ENCODE measurements at places on chromosomes 3 and 15.

DNA sequence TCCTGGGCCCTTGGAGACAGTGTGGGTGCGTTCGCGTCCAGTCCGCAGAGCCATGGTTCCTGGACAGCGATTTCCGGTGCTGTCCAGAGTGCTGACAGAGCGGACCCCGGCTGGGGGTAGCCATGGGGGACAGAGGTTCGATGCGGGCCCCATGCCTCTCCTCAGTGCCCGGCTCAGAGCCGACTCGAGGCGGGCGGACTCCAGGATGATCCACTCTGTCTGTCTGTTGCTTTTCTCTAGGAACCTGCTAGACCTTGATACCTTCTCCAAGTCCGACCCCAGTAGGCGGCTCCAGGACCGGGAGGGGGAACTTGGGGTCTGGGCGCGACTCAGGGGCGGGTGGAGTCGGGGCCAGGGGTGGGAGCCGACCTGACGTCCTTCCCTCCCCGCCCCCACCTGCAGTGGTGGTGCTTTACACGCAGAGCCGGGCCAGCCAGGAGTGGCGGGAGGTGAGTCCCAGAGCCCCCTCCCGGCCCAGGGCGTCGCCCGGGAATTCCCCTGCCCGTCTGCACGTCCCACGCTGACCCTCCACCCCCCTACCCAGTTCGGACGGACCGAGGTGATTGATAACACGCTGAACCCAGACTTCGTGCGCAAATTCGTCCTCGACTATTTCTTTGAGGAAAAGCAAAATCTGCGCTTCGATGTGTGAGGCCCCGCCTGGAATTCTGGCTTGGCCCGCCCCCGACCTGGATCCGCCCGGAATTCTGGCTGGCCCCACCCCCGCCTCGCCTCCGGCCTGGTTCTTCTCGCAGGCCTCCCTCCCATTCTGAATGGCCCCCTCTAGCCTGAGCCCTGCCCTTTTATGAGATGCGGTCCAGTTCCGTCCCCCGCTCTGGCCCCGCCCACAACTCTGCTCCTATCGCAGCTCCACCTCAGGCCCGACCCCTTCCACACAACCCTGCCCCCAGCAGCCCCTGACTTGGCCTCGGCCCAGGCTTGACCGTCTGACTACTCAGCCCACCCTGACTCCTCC lies 1.0 kb downstream of the CPNE9 start:
- peak; percentile 27 for DNase-seq

DNA sequence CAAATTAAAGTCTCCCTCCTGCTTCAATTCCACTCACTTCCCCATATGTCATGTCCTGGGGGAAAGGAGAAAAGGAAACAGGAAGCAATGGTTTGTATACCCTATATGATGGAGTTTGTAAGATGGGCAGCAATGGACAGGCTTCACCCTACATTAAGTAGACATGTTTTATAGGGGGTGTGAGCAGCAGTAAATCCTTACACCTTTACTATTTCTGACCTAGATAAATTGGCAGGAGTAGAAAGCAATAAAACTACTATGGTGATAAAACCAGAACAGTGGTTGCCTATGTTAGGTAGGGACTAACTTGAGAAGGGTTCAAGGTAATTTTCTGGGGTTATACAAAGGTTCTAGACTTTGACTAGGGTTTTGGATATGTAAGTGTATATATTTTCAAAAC lies 301.7 kb downstream of the GBE1 start:
- DNase-seq: no peak

GRCh38 chr15:40379853-40380252 lies 2.7 kb upstream of the KNSTRN start:
- DNase-seq: no peak

- DNase-seq: no peak
Observed at GRCh38 chr3:197680955-197681521, 55.7 kb downstream of the RUBCN start.

GRCh38 chr3:62154457-62155148 lies 218.7 kb downstream of the FEZF2 start:
- DNase-seq: no peak

DNA sequence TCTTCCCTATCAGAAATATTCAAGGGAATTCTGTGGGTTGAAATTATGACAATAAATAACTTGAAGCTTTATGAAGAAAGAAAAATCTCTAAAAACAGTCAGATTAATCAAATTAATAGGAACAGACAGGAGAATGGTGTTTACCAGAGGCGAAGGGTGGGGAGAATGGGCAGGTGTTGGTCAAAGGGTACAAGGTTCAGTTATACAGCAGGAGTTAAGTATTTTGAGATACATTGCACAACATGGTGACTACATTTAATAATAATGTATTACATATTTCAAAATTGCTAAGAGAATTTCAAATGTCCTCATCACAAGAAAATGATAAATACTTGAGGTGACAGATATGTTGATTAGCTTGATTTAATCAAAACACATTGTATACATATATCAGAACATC lies 18.6 kb downstream of the SPCS1 start:
- DNase-seq: no peak

DNA sequence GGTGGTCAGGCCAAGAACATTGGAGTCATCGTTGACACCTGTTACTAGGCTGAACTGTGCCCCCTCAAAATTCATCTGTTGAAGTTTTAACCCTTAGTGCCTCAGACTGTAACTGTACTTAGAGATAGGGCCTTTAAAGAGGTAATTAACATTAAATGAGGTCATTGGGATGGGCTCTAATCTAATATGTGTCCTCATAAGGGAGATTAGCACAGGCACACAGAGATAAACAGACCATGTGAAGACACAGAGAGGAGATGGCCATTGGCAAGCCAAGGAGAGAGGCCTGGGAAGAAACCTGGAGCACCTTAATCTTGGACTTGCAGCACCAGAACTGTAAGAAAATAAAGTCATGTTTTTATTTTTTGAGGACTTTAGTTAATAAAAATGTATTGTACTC lies 59.6 kb downstream of the PLCL2 start:
- DNase-seq: no peak

- DNase-seq: peak; percentile 66
Observed at GRCh38 chr15:47887241-47887800, 170.0 kb downstream of the SEMA6D start.

DNA sequence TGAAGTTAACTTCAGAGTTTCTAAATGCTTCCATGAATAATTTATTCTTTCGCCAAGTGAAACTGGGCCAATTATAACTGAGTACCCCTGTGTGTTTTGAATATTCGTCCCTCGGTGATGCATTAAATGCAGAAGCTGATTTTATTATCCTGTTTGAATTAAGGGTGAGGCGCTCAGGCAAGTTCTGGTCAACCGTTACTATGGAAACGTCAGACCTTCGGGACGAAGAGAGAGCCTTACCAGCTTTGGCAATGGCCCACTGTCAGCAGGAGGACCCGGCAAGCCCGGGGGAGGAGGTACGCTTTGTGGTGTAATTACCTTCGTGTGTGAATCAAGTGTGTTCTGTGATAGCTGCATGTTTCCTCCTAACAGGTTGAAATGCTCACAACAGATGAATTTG lies 239.8 kb downstream of the ITPR1 start:
- DNase-seq: peak; percentile 30

- no peak for DNase-seq
Observed at GRCh38 chr3:198113206-198114053, 153.4 kb downstream of the LMLN start.

DNA sequence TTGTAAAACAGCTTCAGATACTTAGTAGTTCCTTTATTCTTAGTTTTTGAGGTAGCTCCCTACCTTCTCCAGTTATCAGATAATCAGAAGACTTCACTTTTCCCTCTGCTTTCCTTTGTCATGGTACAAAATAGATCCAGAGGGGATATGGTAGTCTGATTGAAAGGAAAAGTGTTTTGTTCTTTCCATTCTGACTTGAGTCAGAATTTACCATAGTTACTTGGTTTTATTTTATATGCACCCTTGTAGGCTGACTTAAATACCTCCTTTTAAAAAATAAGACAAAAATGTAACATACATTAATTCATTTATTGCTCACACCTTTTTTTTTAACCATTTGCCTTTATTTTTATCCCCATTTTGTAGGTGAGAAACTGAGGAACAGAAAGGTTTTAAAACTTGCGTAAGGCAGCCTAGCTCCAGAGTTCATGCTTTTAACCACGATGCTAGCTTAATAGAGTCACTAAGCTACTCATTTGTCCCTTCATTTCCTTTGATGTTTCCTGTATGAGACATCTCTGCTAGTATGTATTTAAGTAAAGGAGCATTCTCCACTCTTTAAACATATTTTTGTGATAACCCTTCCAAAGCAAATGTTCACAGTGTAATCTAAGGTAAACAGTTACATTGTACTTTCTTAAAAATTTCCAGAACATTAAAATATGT lies 187.5 kb downstream of the KLHL25 start:
- no peak for DNase-seq

GRCh38 chr3:43872301-43872700 lies 181.6 kb downstream of the ABHD5 start:
- DNase-seq: no peak

GRCh38 chr15:25439369-25439836 lies 579 bp upstream of the UBE3A start:
- no peak for DNase-seq

DNA sequence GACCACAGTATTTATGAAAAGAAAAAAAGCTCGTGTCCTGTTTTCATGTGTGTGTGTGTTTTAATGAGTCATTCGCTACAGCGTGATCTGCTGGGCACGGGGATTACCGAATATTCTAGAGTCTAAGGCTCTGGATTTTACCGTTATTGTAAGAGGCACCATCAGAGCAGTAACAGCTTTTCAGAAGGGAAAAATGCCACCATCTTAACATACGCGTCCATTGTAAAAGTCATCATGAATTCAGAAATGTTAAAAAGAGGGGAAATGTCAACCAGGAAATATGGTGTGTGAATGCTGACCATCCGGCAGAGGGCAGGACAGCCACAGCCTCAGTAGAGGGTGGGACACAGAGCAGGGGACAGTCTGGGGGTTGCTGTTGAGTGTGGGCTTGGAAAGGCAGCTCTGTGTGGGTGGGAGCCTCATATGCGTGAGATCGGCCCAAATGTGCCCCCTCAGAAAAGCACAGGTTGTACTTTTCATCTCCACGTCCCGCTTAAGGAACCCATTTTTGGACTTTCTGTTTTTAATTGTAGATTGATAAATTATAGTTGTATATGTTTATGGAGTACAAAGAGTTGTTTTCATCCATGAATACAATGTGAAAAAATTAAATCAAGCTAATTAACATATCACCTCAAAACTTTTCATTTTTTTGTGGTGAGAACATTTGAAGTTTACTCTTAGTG lies 69.6 kb downstream of the ASB7 start:
- no peak for DNase-seq

DNA sequence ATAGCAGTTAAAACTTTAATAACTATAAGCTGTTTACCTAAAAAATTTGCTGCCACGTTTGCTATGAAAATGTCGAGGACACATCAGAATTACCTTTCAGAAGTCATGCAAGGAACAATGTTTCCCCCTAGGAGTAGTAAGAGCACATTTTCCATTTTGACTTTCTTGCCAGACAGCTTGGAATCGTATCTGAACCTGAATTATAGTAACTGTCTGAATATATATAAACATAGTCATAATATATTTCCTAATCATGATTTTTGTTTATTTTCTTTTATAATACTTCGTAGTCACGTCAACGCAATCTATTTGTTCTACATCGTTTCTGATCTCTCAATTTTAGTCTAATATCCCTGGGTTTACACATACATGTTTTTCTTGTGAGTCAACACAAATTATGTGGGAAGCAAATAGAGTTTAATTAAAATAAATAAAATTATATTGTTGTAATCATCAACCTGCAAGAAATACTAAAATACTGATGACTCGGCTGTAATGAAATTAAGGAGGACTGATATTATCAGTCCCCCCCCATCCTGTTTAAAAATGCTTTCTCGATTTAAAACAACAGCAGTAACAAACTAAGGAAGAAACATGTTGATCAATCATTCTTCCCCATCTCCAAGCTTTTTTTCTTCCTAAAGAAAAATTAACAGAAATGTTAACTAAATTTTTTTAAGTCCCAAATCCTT lies 78.4 kb downstream of the MME start:
- no peak for DNase-seq

DNA sequence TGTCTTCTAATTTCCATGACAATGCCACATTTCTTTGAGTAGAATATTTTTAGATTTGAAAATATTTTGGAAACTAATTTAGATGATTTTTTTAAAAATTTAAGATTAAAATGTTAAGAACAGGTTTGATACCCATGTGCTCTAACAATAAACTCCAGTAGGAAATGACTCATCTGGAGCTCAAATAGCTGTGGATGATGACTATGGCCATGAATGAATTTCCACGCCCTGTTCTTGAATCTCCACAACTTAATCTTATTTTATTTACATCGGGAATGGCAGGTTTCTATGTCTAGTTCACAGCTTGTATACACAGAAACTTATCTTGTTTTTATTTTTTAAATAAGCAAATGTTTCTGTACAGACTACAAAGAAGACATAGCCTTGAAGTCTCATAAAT lies 726.8 kb downstream of the NAALADL2 start:
- no peak for DNase-seq

DNA sequence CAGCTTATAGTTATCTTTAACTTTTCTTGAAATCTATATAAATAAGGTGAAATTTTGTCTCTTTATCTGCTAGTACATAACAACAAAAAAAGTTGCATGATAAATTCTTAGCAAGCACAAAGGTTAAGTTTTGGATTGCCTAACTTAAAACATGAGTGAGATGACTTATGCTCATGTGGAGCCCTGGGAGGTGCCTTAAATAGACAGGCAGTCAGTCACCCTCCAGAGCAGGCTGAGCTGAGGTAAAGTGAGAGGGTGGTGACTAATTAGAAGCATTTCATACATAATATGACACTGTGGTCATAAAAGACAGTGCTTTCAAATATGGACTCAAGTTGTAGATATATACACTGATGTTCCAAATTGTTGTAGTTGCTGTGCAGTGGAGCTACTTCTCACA lies 14.6 kb upstream of the MME start:
- DNase-seq: no peak

GRCh38 chr3:182969277-182969676 lies 11.1 kb downstream of the DCUN1D1 start:
- DNase-seq: no peak

- no peak for DNase-seq
Observed at GRCh38 chr3:76310667-76311066, 525.3 kb upstream of the ZNF717 start.

GRCh38 chr15:96102631-96103030 lies 227.9 kb upstream of the NR2F2 start:
- no peak for DNase-seq

DNA sequence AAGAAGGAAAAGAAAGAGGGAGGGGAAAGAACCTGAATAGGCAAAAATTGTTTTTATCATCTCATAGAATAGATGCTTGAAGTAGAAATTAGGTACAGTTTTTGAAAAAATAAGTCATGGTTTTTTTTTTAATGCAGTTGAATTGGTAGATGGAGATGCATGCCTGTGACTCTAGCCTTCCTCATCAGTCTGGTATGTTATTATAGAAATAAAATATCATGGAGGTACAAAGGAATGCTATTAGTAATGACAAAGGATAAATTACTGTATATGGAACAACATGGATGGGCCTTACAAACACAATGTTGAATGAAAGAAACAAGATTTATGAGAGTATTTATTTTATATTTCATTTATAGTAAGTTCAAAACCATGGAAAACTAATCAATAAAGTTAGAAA lies 162.4 kb upstream of the GALNT15 start:
- DNase-seq: no peak

Measured in NCI-H1417 (cell line).